ENCODE measurements at places on chromosomes 12 and 14. TPM values are rescaled to one million over a fixed set of nuclear protein-coding genes. Genes with fewer than 3 reads are reported as not detected.

NANOG gene
- total RNA-seq = not detected

LRP1-AS gene
- total RNA-seq = not detected

DEPDC4 gene
- 0.41 TPM for total RNA-seq

SERPINA10 gene
- not detected for total RNA-seq

MFAP5 gene
- total RNA-seq = not detected

KRT73 gene
- total RNA-seq = not detected

DENND5B gene
- total RNA-seq = 10.7 TPM

SLC25A47 gene
- total RNA-seq = 0.05 TPM

BATF gene
- total RNA-seq = not detected

CLEC1B gene
- total RNA-seq = not detected

PIWIL1 gene
- total RNA-seq = not detected

SERPINA5 gene
- total RNA-seq = 0.29 TPM

AMDHD1 gene
- total RNA-seq = not detected

TAS2R19 gene
- total RNA-seq = 6.9 TPM

RBP5 gene
- 5.5 TPM for total RNA-seq

CCDC38 gene
- total RNA-seq = not detected

LMO3 gene
- not detected for total RNA-seq

CLEC2A gene
- not detected for total RNA-seq

TFCP2 gene
- total RNA-seq = 17.0 TPM

CLEC4C gene
- total RNA-seq = not detected

CMKLR1 gene
- 0.06 TPM for total RNA-seq

PRIMA1 gene
- total RNA-seq = not detected

ZFHX2 gene
- total RNA-seq = 0.93 TPM

ITFG2 gene
- 20.1 TPM for total RNA-seq

LTB4R2 gene
- 8.4 TPM for total RNA-seq

CYP46A1 gene
- total RNA-seq = 0.12 TPM

SLC6A13 gene
- total RNA-seq = not detected

SMIM41 gene
- not detected for total RNA-seq

RPGRIP1 gene
- total RNA-seq = not detected

IGFBP6 gene
- total RNA-seq = 55.3 TPM

RHOF gene
- total RNA-seq = 50.7 TPM

FOXA1 gene
- total RNA-seq = 0.44 TPM

ANO2 gene
- 32.4 TPM for total RNA-seq

POTEM gene
- total RNA-seq = not detected

SLC48A1 gene
- 11.9 TPM for total RNA-seq

KSR2 gene
- total RNA-seq = 1.3 TPM

TAS2R9 gene
- total RNA-seq = 0.18 TPM

MGP gene
- 9.1 TPM for total RNA-seq

NUAK1 gene
- 68.8 TPM for total RNA-seq

TSPAN8 gene
- not detected for total RNA-seq

RTN1 gene
- 3.7 TPM for total RNA-seq

GZMH gene
- not detected for total RNA-seq

KCNJ8 gene
- total RNA-seq = 0.10 TPM

PHETA1 gene
- 19.5 TPM for total RNA-seq

C12orf60 gene
- total RNA-seq = 2.1 TPM

JAG2 gene
- 59.0 TPM for total RNA-seq

Data from glomerular endothelial cell (primary cell).